ENCODE measurements at places on chromosomes 13 and 19.

GRCh38 chr19:46717034-46717715, at the start of gene PRKD2:
Gene PRKD2 (minus strand): TSS chr19:46717114. CDS start chr19:46716370, 744 bp downstream.
- peak; percentile 91 for DNase-seq

DNA sequence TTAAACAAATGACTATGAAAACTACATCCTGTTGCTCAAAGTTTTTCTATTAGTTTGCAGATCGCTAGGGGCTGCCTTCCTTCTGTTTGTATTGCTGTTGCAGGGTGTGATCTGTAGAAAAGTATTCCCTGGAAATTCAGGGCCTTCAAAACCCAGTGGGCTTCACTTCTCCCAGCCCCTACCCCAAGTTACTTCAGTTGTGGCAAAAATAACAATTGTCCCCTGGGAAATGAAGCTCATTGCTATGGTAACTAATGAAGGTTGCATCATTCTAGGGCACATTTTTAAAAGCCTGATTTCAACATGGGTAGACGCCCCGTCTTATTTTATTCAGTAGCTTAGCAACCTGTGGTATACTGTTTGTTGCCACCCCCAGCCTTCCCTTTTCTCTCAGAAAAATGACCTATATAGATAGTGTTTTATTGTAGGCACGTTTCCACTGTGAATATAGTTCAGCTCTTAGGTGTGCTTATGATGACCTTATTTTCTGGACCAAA, 60.9 kb downstream of the WDFY2 start:
- DNase-seq: peak; percentile 70

- no peak for DNase-seq
Measured at GRCh38 chr19:681029-682019, 5.1 kb downstream of the FSTL3 start.

GRCh38 chr19:18433015-18433691, 4.8 kb downstream of the ISYNA1 start:
- DNase-seq: no peak

- peak; percentile 80 for DNase-seq
Measured at GRCh38 chr13:46553886-46554858, 1.2 kb downstream of the LRCH1 start.

GRCh38 chr13:60944016-60944415, 471.6 kb downstream of the PCDH20 start:
- DNase-seq: no peak

Data from RWPE1 (cell line).